Keratinocyte (primary cell): ENCODE measurements at places on chromosomes 3 and 15. TPM values are rescaled to one million over a fixed set of nuclear protein-coding genes. Genes with fewer than 3 reads are reported as not detected.

DNA sequence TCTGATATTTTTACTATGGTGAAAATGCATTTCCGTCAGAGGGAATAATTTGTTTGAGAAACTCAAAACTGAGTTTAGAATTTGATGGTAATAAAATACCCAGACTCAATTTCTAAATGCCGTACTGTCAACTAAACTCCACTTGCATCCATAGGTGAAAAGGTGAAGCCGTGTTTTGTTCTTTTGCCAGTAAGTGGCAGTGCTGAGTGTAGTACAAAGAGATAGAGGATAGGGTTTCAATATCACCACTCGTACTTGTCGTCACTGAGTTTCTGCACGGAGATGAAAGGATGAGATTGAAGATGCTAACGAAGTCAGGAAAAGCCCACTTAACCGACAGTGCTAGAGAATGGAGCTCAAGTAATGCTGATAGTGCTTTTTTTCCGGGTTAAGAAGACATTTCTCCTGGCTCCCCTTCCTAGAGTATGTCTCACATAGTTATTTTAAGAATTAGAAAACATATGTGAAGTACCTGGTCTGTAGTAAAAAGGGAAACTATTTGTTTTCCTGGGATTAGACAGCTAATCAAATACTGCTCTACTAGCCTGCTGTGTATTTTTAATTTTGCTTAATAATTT lies 345.1 kb downstream of the IL5RA start:
- H3K4me1 ChIP-seq, result no peaks in the 10 kb centered on the region
- no peaks in the 10 kb centered on the region for H3K27me3 ChIP-seq
- H3K36me3 ChIP-seq, result no peaks in the 10 kb centered on the region
- H3K27ac ChIP-seq, result no peak overlapping the region
- no peak for DNase-seq

GRCh38 chr3:9669720-9670432 lies 20.6 kb downstream of the MTMR14 start:
- peaks cover 21% of the 10 kb centered on the region for H3K36me3 ChIP-seq
- no peak overlapping the region for H3K4me3 ChIP-seq
- DNase-seq, result no peak
- H3K27me3 ChIP-seq, result no peaks in the 10 kb centered on the region
- H3K4me1 ChIP-seq, result no peaks in the 10 kb centered on the region

- DNase-seq, result peak; percentile 35
- H3K36me3 ChIP-seq, result no peaks in the 10 kb centered on the region
- H3K27me3 ChIP-seq, result no peaks in the 10 kb centered on the region
- no peak overlapping the region for H3K27ac ChIP-seq
- H3K4me1 ChIP-seq, result peaks cover 6% of the 10 kb centered on the region
These were observed 223.4 kb downstream of the FEZF2 start for GRCh38 chr3:62149962-62150361.

DNA sequence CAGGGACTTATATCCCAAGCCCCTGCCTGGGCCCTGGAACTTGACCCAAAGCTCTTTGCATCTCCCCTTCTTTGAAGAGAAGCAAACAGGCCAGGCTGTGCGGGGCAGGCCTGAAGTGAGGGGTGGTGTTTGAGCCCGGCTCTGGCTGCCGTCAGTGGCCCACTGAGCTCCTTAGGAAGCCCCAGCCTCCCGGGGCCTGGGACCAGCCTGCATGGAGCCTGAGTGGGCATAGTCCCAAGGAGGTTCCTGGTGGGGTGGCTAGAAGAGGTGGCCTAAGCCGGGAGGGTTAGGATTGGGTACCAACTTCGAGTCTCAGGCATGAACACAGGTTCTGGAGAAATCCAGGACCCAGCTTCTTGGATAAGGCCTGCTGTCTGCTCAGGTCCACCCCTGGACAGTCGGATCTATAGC lies 6.4 kb downstream of the TMIE start:
- H3K4me1 ChIP-seq, result no peaks in the 10 kb centered on the region
- H3K27ac ChIP-seq, result no peak overlapping the region
- no peaks in the 10 kb centered on the region for H3K36me3 ChIP-seq
- no peak overlapping the region for H3K4me3 ChIP-seq
- no peak for DNase-seq

GRCh38 chr3:125245521-125245920 lies 33.0 kb upstream of the SLC12A8 start:
- H3K27me3 ChIP-seq, result no peaks in the 10 kb centered on the region
- DNase-seq, result no peak
- H3K4me3 ChIP-seq, result no peak overlapping the region
- no peaks in the 10 kb centered on the region for H3K4me1 ChIP-seq

GRCh38 chr3:76021376-76021775 lies 236.0 kb upstream of the ZNF717 start:
- no peaks in the 10 kb centered on the region for H3K4me1 ChIP-seq
- H3K27me3 ChIP-seq, result no peaks in the 10 kb centered on the region
- DNase-seq, result no peak
- H3K4me3 ChIP-seq, result no peak overlapping the region
- H3K36me3 ChIP-seq, result no peaks in the 10 kb centered on the region
- no peak overlapping the region for H3K27ac ChIP-seq

DNA sequence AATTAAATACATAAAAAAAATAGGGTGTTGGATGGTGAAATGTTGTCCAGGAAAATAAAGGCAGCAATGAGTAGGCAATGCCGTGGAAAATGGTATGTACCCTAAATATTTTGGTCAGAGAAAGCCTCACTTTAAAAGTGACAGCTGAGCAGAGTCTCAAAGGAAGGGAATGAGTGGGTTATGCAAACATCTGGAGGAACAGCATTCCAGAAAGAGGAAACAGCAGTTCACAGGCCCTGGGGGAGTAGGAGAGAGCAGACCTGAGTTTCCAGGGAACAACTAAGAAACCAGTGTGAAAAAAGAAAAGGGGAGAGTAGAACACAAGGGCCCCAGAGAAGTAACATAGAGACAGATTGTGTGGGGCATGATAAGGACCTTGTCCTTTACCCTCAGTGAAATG lies 230.0 kb upstream of the CNTN3 start:
- no peak for DNase-seq
- no peaks in the 10 kb centered on the region for H3K27me3 ChIP-seq
- H3K4me1 ChIP-seq, result no peaks in the 10 kb centered on the region
- H3K36me3 ChIP-seq, result no peaks in the 10 kb centered on the region

- H3K4me1 ChIP-seq, result no peaks in the 10 kb centered on the region
- no peak within 1 kb of the TSS for H3K4me3 ChIP-seq
- no peak within 1 kb of the TSS for H3K27ac ChIP-seq
- no peaks in the 10 kb centered on the region for H3K27me3 ChIP-seq
These were observed at the start of gene WDR49 for GRCh38 chr3:167653760-167654159. Gene WDR49 (minus strand): TSS chr3:167653942. CDS start chr3:167653425, 517 bp downstream.

DNA sequence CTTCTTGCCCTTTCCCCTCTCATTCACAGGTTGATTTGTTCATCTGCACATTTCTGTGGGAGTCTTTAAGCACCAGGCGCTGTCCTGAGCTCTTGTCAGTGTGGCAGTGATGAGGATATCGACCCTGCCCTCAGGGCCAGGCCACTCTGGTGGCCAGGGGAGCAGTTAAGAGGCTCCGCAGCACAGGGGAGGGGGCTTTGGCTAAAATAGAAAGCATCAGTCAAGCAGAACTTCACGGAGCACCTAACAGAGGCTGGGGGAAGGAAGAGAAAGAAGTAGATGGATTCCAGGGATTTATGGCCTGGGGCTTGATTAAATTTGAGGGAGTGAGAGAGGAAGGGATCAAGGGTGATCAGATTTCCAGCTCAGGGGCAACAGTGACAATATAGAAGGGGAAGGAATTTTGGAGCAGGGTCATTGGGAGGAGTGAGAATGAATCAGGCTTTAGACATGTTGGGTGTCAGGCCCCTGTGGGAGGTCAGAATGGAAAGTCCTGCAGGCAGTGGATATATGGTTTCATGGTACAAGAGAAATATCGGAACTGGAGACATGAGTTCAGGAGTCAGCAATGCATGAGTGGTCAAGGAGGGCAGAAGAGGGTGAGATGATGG lies 73.0 kb upstream of the GLCE start:
- DNase-seq, result no peak
- H3K27ac ChIP-seq, result no peak overlapping the region
- H3K4me1 ChIP-seq, result peaks cover 24% of the 10 kb centered on the region
- H3K27me3 ChIP-seq, result peaks cover 7% of the 10 kb centered on the region

- H3K36me3 ChIP-seq, result no peaks in the 10 kb centered on the region
- H3K4me1 ChIP-seq, result peaks cover 7% of the 10 kb centered on the region
- no peak overlapping the region for H3K27ac ChIP-seq
- DNase-seq, result no peak
These were observed 32.0 kb downstream of the AMOTL2 start for GRCh38 chr3:134342259-134342658.

DNA sequence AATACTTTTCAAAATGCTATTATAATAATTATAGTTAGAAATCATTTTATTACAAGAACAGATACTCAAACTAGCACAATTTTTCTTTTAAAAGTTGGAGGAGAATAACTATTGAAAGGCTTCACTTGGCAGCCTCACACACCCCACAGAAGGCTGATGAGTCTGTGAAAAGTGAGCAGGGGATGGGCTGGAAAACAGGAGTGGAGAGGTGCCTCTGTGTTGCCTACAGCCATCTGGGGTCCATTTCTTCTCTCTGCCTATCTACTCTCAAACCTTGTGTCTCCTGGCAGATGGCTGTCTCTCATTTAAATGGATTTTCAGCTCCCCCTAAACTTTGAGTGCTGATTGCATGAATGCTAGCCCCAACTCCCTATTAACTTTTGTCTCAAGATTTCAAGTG lies 230.8 kb downstream of the CLSTN2 start:
- DNase-seq, result no peak
- peaks cover 3% of the 10 kb centered on the region for H3K27me3 ChIP-seq
- no peak overlapping the region for H3K27ac ChIP-seq
- no peak overlapping the region for H3K4me3 ChIP-seq
- no peaks in the 10 kb centered on the region for H3K36me3 ChIP-seq
- H3K4me1 ChIP-seq, result no peaks in the 10 kb centered on the region

DNA sequence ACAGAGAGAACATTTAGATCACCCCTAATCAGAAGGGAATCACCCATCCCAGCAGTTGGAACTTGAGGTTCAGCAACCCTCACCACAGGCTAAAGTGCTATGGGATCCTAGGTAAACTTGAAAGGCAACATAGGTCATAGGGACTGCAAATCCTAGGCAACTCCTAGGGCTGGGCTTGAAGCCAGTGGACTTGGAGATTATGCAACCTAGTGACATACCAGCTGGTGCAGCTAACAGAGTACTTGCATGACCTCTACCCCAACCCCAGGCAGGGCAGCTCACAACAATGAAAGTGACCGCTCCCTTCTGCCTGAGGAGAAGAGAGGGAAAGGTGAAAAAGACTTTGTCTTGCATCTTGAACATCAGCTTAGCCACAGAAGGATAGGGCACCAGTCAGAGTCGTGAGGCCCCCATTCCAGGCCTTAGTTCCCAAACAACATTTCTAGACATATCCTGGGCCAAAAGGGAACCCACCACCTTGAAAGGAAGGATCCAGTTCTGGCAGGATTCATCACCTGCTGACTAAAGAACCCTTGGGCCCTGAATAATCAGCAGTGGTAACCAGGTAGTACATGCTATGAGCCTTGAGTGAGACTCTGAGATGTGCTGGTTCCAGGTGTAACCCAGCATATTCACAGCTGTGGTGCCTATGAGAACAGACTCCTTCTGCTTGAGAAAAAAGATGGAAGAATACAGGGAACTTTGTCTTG lies 37.6 kb upstream of the FBN1 start:
- H3K27me3 ChIP-seq, result no peaks in the 10 kb centered on the region
- H3K4me3 ChIP-seq, result no peak overlapping the region
- peaks cover 32% of the 10 kb centered on the region for H3K4me1 ChIP-seq
- DNase-seq, result no peak
- H3K36me3 ChIP-seq, result no peaks in the 10 kb centered on the region
- no peak overlapping the region for H3K27ac ChIP-seq

The TMCO5A gene
- polyA plus RNA-seq, result not detected in 3 replicates

- H3K27me3 ChIP-seq, result no peaks in the 10 kb centered on the region
- no peak overlapping the region for H3K4me3 ChIP-seq
- peaks cover 7% of the 10 kb centered on the region for H3K36me3 ChIP-seq
- no peak overlapping the region for H3K27ac ChIP-seq
- no peak for DNase-seq
These were observed 70.8 kb downstream of the ADAM10 start for GRCh38 chr15:58678683-58679082.

- H3K27me3 ChIP-seq, result no peaks in the 10 kb centered on the region
- H3K36me3 ChIP-seq, result no peaks in the 10 kb centered on the region
- no peak overlapping the region for H3K4me3 ChIP-seq
- no peaks in the 10 kb centered on the region for H3K4me1 ChIP-seq
- H3K27ac ChIP-seq, result no peak overlapping the region
- no peak for DNase-seq
These were observed 375.9 kb upstream of the WNT5A start for GRCh38 chr3:55863028-55863427.

The TRPM1 gene
- 0.17 to 0.18 TPM in 2 of 3 replicates, not detected in the other for polyA plus RNA-seq

GRCh38 chr15:26011916-26012315 lies 148.8 kb upstream of the ATP10A start:
- no peaks in the 10 kb centered on the region for H3K36me3 ChIP-seq
- H3K27ac ChIP-seq, result no peak overlapping the region
- H3K27me3 ChIP-seq, result no peaks in the 10 kb centered on the region
- no peaks in the 10 kb centered on the region for H3K4me1 ChIP-seq

- peaks cover 55% of the 10 kb centered on the region for H3K4me1 ChIP-seq
- H3K27me3 ChIP-seq, result no peaks in the 10 kb centered on the region
- no peak for DNase-seq
- no peak overlapping the region for H3K27ac ChIP-seq
- H3K4me3 ChIP-seq, result no peak overlapping the region
These were observed 28.3 kb downstream of the MITF start for GRCh38 chr3:69767571-69767970.

The WDR76 gene
- polyA plus RNA-seq, result 0.66 to 5.0 TPM (median 4.7 TPM) in 3 replicates

DNA sequence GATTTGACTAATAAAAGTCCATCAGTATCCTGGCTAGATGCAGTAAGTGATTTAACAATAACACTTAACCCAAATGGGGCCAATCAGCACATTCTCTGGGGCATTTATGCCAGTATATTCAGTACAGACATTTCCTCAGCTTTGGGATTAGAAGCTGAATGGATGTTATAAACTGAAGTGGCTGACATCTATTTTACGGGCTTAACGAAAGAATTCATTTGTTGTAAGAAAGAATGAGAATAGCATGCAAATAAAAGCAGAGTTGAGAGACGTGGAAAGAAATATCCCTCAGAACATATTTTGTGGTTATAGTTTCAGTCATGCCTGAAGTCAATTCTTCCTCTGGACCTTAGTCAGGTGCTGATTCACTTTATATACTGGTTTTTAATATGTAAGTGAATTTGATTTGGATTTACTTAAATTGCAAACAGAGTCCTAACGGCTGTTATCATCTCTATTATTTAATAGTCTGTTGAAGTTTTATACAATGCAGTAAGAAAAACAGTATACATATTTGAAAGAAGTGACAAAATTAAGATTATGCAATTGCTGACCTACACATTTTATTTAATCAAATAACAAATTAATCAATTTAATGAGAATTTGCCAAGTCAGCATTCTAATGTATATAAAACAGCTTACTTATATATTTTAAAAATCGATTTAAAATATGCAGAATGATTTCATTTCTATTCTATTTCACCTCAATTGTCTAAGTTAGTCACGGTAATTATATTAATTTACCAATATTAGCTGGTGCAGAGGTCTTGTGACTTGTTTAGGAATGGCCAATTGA lies 513.9 kb upstream of the CADM2 start:
- H3K36me3 ChIP-seq, result no peaks in the 10 kb centered on the region
- no peaks in the 10 kb centered on the region for H3K4me1 ChIP-seq
- no peak for DNase-seq
- H3K27me3 ChIP-seq, result no peaks in the 10 kb centered on the region

The CHRNA7 gene
- polyA plus RNA-seq, result 0.93 to 1.4 TPM (median 1.0 TPM) in 3 replicates
